ENCODE measurements at places on chromosomes 13 and 19.

DNA sequence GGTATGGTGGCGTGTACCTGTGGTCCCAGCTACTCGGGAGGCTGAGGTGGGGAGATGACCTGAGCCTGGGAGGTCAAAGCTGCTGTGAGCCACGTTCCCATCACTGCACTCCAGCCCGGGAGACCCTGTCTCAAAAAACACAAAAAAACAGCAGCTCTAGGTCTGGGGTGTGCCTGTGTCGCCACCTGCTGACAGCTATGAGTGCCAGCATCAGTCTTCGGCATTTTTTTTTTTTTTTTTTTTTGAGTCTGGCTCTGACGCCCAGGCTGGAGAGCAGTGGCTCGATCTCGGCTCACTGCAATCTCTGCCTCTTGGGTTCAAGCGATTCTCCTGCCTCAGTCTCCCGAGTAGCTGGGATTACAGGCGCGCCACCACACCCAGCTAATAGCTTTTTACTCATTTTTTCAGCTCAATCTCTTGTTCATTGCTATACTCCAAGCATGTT, 10.1 kb downstream of the AP2S1 start:
- peak; percentile 85 for DNase-seq

GRCh38 chr13:24650161-24650560, 30.0 kb upstream of the ATP12A start:
- no peak for DNase-seq

DNA sequence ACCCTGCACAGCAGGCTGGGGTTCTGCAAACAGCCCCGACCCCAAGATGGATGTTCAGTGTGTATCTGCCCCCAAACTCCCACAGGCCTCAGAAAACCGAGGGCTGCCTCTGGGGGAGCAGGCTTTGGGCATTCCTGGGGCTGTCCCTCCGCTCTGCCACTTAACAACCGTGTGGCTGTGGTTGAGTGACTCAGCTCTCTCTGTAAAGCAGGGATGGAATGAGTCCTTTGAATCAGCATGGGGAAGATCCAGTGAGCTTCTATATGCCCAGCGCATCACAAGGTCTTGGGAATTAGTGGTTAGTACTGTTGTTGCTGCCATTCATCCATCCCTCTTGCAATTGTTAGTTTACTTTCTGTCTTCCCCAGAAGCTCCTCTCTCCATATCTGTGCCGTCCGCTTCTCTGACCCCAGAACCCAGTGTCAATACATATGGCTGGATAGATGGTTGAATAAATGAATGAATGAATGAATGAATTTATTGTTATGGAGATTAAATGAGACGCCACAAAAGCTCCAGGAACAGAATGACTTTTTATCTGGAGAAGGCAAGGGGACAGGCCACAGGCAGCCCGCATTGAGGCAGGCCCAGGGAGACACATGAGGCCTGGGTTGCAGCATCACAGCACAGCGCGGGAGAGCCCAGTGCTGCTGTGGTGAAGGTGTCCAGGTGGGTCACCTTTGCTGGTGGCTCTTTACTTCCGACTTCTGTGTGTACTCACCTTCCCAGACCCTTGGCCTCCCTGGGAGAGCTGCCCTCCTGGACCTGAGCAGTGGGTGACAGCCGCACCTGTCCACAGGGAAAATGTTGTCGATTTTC, 89.2 kb downstream of the RGCC start:
- no peak for DNase-seq

GRCh38 chr13:38399535-38399934, 49.9 kb downstream of the UFM1 start:
- DNase-seq: no peak

DNA sequence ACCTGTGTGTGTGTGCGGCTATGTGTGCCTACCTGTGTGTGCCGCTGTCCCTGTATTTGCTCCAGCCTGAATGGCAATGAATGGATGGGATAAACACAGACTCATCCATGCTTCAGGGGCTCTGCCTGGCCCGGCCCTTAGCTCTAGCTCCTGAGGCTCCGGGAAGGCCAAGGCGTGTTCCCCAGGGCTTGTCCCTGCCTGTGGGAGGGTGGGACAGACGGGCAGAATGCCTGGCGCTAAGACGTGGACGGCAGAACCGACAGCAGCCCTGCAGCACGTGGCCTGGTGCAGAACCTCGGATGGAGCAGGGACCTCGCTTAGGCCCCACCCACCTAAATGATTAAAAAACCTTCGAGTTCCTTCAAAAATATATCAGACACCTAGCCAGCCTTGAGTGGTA, 57.8 kb upstream of the C13orf46 start:
- DNase-seq: no peak

DNA sequence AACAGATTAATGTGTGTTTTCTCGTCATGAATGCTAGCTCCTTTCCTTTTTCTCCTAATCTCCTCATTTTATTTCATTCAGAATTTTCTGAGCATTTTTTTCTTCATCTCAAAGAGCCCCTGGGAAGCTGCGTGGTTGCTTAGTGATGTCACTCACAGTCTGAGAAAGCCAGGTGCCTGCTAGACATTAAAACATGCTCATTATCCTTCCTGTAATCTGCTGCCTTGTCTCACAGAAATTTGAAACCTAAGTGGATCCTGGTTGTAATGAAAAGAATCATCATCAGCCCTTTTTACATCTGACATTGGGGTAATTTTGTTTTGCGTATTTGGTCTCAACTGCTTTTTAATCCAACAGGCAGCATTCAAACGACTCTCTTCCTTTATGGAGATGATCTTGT, 108.2 kb upstream of the RNF113B start:
- no peak for DNase-seq

DNA sequence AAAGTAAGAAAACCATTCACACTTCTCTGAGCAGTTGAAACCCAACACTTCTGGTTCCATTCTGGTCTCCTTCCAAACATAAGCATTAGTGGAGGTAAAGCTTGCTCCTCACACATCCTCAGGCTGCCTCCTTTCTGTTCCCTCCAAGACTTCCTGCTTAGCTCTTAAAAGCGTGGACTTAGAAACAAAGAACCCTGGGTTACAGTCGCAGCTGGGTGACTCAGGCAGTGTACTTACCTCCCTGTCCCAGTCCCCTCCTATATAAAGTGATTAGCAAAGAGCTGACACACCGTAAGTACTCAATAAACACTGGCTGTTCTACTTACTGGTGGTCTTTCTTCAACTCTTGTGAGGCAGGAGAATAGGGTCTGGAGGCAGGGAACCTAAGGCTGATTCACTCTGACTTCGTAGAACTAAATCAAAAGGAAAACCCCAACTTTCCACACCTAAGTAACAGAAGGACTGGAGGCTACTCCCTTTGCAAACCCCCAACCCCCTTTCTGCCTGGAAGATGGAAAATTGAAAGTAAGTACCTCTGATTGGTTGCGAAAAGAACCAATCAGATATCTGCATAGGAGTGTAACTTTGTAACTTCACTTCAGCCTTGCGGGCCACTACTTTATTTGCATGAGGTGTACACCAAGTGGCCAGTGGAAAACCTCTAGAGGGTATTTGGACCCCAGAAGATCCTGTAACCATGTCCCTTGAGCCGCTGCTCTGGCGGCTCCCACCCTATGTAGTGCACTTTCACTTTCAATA, 165.4 kb downstream of the SUCLA2 start:
- no peak for DNase-seq
